ENCODE measurements at places on chromosomes 2 and 18. TPM values are rescaled to one million over a fixed set of nuclear protein-coding genes. Genes with fewer than 3 reads are reported as not detected.

DNA sequence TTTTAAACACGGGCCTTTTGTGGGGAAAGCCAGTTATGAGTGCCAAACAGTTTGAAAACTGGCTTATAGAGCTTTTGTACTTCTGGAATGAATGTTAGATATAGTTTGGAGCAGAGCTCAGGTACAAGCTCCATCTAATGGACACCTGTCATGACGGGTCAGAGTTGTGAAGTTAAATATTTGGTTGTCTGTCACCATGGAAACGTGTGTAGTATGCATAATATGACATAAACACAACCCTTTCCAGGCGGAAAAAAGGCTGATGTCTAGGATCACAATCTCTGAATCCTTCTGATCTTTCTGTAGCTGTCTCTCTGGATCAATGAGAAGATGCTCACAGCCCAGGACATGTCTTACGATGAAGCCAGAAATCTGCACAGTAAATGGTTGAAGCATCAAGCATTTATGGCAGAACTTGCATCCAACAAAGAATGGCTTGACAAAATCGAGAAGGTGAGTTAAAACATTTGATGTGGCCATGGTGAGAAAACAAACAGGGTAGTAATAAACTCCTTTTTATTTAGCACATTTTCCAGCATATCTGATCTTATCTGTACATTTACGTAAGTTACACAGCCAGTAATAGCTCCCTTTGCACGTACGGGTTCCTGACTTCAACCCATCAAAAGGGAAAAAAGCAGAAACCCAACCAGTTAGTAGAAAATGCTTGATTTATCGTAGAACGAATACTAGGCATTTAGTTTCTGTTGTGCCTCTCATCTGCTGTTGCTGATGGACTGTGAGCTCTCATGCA, 80.6 kb upstream of the EML6 start:
- H3K36me3 ChIP-seq, result peaks cover 79% of the 10 kb centered on the region
- H3K4me1 ChIP-seq, result peaks cover 8% of the 10 kb centered on the region
- H3K27me3 ChIP-seq, result no peaks in the 10 kb centered on the region
- no peak for DNase-seq

GRCh38 chr18:31424383-31424988, 23.1 kb upstream of the DSG3 start:
- no peaks in the 10 kb centered on the region for H3K27me3 ChIP-seq
- no peak overlapping the region for H3K27ac ChIP-seq
- no peak for DNase-seq
- H3K4me3 ChIP-seq, result no peak overlapping the region
- H3K36me3 ChIP-seq, result no peaks in the 10 kb centered on the region

- H3K36me3 ChIP-seq, result peaks cover 89% of the 10 kb centered on the region
- peak overlapping the region; percentile 81 for H3K4me3 ChIP-seq
- H3K4me1 ChIP-seq, result peaks cover 60% of the 10 kb centered on the region
- no peaks in the 10 kb centered on the region for H3K27me3 ChIP-seq
These were observed 34.0 kb downstream of the UXS1 start for GRCh38 chr2:106159866-106160785.

GRCh38 chr2:102764083-102764482, 2.3 kb downstream of the TMEM182 start:
- H3K27ac ChIP-seq, result no peak overlapping the region
- DNase-seq, result no peak
- no peaks in the 10 kb centered on the region for H3K27me3 ChIP-seq
- no peak overlapping the region for H3K4me3 ChIP-seq

GRCh38 chr2:43762286-43762685, 11.6 kb upstream of the DYNC2LI1 start:
- H3K27ac ChIP-seq, result peak overlapping the region; percentile 75
- H3K4me1 ChIP-seq, result peaks cover 50% of the 10 kb centered on the region
- peaks cover 29% of the 10 kb centered on the region for H3K36me3 ChIP-seq
- no peak for DNase-seq
- H3K4me3 ChIP-seq, result no peak overlapping the region
- H3K27me3 ChIP-seq, result no peaks in the 10 kb centered on the region

SCYGR4 gene
- not detected for total RNA-seq

DNA sequence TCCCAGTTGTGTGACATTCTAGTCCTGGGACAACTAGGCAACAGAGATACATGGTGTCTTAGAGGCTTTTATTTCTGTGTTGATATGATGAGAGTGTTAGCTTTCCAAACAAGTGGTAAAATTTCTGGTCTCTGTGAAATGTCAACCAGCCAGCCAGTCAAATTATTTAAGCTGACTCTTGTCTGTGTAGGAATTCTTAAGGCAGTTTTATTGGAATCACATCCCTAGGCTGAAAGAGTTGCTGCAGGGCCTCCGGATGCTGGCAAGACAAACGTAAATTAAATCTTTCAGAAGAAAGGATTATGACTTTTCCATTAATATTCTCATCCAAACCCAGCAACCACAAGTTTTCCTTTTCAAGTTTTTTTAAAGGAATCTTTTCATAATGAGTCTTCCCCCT, 44.6 kb downstream of the SERPINB7 start:
- H3K4me1 ChIP-seq, result peaks cover 3% of the 10 kb centered on the region
- no peak overlapping the region for H3K4me3 ChIP-seq
- H3K27ac ChIP-seq, result no peak overlapping the region

DNA sequence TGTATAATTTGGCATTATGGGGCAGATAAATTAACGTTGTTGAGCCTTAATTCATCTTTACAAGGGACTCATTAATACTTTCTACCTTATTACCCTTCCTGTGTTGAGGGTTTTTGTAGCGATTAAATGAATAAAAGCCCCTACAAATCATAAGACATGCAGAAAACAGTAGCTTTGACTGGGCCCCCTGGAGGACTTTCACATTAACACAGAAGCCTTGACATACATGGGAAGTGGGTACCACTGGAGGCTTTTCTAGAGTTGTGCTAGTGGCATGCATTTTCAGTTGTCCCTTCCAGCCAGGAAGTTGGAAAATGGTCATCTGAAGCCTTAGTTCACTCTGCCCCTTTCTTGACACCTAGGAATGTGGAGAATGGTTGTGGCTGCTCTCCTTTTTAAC, 30.2 kb downstream of the MTA3 start:
- no peaks in the 10 kb centered on the region for H3K27me3 ChIP-seq
- H3K27ac ChIP-seq, result no peak overlapping the region
- H3K4me3 ChIP-seq, result no peak overlapping the region
- DNase-seq, result no peak
- H3K36me3 ChIP-seq, result no peaks in the 10 kb centered on the region

Measured in activated T-helper 2 cell treated with anti-CD3 and anti-CD28 coated beads, Interferon-gamma antibody, Interleukin-2, Interleukin-4, amounts not matched to agents 10 μg/mL and 5 μg/mL and 100 μg/mL, durations not matched to agents 14 hours and 24 hours and 36 hours (primary cell).